Hepatocyte (in vitro differentiated cells): ENCODE measurements at places on chromosomes 1 and 21.

DNA sequence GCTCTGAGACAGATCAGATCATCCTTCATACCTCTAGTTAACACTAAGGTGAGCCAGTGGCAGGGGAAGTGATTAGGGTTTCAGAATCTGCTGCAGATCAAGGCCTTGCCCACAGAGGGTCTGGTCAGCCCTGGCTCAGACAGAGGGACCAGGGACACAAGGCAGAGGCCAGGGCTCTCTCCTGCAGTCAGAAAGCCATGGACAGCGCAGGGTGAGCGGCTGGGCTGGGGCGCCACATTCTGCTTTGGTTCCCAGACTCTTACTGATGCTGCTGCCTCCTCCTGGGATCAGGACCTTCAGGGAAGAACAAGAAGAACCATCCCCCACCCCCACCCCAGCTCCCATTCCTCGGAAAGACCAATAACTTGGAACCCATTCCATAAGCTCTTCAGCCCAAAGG is 43.1 kb downstream of the GPR161 start:
- no peak overlapping the region for H3K27ac ChIP-seq
- H3K4me3 ChIP-seq = no peak overlapping the region
- no peaks in the 10 kb centered on the region for H3K4me1 ChIP-seq
- no peaks in the 10 kb centered on the region for H3K27me3 ChIP-seq
- H3K36me3 ChIP-seq = no peaks in the 10 kb centered on the region

DNA sequence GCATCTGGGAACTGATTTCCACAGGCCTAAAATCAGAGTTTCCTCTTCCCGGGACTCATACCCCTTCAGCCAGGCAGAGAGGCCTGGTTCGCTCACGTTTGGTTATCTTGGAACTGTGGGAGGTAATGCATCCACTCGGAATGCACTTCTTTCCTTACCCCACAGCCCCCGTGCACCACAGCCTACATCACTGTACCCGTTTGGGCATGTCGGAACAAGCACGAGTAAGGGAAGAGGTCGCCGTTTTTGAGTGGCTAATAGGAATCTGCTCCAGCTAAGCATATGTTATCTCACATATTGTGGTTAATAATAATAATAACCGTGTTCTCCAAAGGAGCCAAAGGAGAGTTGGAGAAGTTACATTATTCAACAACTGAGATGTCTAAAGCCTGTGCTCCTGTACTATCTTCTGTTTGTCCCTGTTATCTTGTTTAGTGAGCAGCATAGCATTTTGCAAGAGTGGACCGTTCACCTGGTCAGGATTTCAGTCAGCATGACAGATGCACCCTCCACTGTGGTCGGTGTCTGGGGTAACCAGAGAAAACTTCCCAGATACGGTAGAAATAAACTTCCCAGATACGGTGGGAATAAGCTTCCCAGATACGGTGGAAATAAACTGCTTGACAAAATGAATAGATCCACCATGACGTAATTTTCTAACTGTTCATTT is 198.6 kb downstream of the SDCCAG8 start:
- no peaks in the 10 kb centered on the region for H3K27me3 ChIP-seq
- no peak for DNase-seq
- no peak overlapping the region for H3K4me3 ChIP-seq
- no peak overlapping the region for H3K27ac ChIP-seq

DNA sequence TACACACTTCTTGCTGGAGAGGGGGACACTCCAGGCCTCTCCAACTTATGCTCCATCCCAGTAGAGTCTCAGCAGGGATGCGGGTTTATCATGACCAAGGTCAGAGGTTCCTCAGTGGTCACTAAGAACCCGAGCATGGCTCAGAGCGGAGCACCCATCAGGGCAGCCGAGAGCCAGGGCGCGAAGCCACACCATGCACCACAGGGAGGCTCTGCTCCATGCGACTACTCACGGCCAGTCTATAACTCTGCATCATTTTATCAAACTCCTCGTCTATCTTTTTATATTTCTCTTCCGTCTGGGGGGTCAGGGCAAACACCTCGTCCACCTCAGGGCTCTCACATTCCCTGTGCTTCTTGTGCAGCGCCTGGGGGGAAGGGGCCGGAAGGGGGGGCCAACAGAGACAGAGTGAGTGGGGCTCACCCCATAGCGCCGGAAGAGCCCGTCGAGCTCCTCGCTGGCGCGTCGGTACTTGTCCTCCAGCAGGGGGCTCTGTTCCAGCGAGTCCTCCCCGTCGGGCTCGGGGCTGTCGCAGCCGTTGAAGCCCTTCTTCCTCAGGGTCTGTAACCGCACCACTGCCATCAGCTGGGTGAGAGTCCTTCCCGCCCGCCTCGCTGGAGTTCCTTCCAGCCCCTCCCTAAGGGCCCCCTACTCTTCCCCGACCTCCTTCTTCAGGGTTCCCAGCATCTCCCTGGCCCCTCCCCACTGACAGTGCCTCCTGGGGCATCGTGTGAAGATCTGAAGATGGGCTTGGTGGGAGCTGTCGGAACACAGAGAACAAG is 20.0 kb downstream of the MEF2D start:
- H3K4me3 ChIP-seq = no peak overlapping the region
- no peaks in the 10 kb centered on the region for H3K4me1 ChIP-seq
- H3K27me3 ChIP-seq = no peaks in the 10 kb centered on the region
- peak; percentile 62 for DNase-seq
- H3K36me3 ChIP-seq = no peaks in the 10 kb centered on the region
- no peak overlapping the region for H3K27ac ChIP-seq

GRCh38 chr1:9633493-9633892 is 18.0 kb upstream of the PIK3CD start:
- H3K27ac ChIP-seq = no peak overlapping the region
- no peak overlapping the region for H3K4me3 ChIP-seq
- no peak for DNase-seq
- no peaks in the 10 kb centered on the region for H3K36me3 ChIP-seq
- H3K27me3 ChIP-seq = no peaks in the 10 kb centered on the region

DNA sequence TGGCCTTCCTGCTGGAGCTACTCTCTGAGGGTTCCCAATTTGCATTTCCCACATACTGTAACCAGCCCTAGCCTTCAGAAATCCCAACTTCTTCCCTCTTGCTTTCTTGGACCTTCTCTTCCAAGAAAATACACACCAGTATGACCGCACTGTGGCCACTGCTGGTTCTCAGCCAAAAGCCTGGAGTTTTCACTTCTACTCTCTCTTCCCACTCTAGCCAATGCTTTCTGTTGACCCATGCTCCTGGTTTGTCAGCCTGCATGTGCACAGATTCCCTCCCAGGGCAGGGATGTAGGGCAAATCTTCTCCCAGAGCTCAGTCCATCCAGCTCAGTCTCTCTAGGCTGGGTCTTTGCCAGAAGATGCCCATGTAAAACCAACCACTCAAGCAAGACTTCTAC is 664 bp downstream of the SLAMF1 start:
- H3K36me3 ChIP-seq = no peaks in the 10 kb centered on the region
- no peak overlapping the region for H3K4me3 ChIP-seq
- peak overlapping the region; percentile 80 for H3K27ac ChIP-seq
- no peak for DNase-seq
- H3K4me1 ChIP-seq = peaks cover 32% of the 10 kb centered on the region

DNA sequence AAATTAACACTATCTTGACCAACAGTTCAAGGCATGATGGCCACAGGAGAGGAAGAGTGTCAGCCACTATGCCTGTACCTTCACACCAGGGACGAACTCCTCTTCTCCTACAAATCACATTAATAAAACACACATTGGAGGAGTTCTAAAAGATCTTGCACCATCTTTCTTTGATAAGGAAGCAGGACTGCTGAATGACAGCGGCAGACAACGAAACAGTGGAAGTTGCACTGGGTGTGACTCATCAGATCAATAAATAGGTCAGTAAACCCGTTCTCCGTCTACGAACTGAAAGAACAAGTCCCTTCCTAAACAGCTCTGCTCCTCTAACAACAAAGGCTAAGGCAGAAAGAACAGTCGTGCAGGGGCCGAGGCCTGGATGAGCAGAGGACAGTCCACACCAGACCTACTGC is 23.1 kb downstream of the UBE2G2 start:
- no peak overlapping the region for H3K4me3 ChIP-seq
- H3K27ac ChIP-seq = no peak overlapping the region
- H3K4me1 ChIP-seq = no peaks in the 10 kb centered on the region
- DNase-seq = peak; percentile 55
- H3K36me3 ChIP-seq = no peaks in the 10 kb centered on the region
- no peaks in the 10 kb centered on the region for H3K27me3 ChIP-seq

DNA sequence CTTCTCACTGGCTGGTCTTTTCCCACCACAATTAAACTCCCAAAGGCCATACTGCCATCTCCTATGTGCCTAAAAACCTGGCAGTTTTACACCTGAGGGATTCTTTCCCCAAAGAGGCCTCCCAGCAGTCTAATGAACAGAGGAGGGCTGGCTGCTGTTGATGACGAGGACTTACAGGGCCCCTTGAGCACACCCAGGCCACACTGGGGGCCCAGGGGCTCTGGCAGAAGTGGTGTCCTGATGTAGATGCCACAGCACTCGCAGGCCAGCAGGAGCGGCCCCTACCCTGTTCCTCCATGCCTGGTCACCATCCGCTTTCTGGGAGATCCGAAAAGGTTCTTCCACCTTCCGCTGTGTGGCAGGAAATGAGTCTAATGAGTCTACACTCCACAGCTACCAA is 24.2 kb downstream of the POFUT2 start:
- DNase-seq = peak; percentile 1
- H3K4me3 ChIP-seq = no peak overlapping the region
- H3K4me1 ChIP-seq = no peaks in the 10 kb centered on the region
- no peak overlapping the region for H3K27ac ChIP-seq
- H3K36me3 ChIP-seq = no peaks in the 10 kb centered on the region

DNA sequence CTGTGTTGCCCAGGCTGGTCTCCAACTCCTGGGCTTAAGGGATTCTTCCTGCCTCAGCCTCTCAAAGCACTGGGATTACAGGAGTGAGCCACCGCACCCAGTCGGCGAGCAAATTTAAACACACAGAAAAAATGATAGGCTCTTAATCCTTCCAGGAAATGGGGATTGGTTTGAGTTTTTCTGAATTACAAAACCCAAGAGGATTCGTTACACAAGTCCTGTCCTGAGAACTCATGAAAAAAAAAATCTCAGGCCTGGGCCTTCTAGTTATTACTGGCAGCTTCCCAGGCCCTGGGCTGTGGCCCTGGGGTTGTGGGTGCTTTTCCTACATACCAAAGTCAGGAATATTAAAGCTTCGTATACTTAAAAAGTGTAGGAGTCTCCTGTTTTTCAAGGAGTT is 6.3 kb upstream of the IFNGR2 start:
- H3K27ac ChIP-seq = no peak overlapping the region
- peak; percentile 29 for DNase-seq
- no peaks in the 10 kb centered on the region for H3K36me3 ChIP-seq
- H3K27me3 ChIP-seq = no peaks in the 10 kb centered on the region

DNA sequence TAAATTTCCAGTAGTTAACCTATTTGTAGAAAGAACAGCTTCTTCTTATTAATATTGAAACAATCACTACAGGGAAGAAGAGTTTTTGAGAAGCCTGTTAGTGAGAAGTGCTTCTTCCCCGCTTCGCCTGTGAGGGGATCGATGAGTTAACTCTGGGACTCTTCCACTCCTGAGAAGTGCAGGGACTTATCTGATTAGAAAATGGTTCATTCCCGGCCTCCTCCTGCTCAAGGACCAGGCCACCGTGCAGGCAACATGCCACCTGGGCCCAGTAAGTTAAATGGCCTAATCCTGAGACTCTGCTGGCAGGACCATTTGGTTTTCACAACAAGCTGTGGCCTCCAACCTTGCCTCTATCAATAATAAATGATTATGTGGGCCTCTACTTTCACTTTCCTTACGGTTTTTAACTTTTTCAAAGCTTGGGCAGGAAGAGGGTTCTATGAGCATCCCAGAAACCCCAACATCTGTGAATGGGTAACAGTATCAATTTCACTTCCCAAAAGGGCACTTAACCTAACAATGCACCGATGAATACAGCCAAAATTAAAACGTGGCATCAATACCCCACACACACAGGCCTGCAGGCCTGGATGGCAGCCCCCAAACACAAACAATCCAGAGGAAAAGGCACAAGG is 33.1 kb downstream of the SIPA1L2 start:
- DNase-seq = no peak
- H3K27ac ChIP-seq = no peak overlapping the region
- no peaks in the 10 kb centered on the region for H3K27me3 ChIP-seq
- peaks cover 15% of the 10 kb centered on the region for H3K4me1 ChIP-seq

DNA sequence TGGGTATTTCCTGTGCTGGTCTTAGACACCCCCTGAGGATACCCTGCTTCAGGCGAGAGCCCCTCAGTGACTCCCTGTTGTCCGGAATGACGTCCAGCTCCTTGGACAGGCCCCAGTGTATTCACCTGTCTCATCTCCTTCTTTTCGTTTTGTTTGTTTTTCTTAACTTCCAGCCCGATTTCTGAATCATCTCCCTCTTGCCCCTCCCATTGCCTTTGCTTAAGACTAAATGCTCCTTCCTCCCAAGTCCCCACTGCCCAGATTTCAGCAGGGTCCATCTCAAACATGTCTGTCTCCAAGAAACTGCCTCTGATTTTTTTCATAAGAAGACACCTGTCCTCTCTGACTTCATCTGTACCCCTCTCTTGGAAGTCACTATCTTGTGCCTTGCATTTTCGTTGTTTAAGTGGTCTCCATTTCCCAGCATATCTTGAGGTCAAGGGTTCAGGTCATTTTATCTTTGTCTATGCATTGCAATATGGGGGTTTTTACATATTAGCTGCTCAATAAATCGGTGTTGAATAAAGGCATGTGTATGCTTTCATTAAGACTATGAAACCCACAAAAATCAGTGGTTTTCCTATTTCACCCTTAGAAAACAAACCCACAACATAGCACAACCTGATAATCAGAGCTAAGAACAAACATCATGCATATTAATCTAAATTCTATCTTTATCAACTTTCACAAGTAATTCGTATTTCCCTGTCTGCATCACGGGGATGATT is 58.4 kb upstream of the LGALS8 start:
- H3K4me1 ChIP-seq = no peaks in the 10 kb centered on the region
- no peaks in the 10 kb centered on the region for H3K36me3 ChIP-seq
- DNase-seq = no peak
- H3K27me3 ChIP-seq = no peaks in the 10 kb centered on the region
- H3K4me3 ChIP-seq = no peak overlapping the region
- H3K27ac ChIP-seq = peak overlapping the region; percentile 34

- no peak overlapping the region for H3K27ac ChIP-seq
- peaks cover 14% of the 10 kb centered on the region for H3K4me1 ChIP-seq
- no peaks in the 10 kb centered on the region for H3K36me3 ChIP-seq
- peaks cover 39% of the 10 kb centered on the region for H3K27me3 ChIP-seq
- H3K4me3 ChIP-seq = peak overlapping the region; percentile 77
Observed at GRCh38 chr1:110211496-110212168, 1.5 kb downstream of the KCNC4 start.
